Renal pelvis (tissue), 12 donors: ENCODE measurements at places on chromosomes 4 and X. TPM values are rescaled to one million over a fixed set of nuclear protein-coding genes. Genes with fewer than 3 reads are reported as not detected.

PCDH7 gene
- polyA plus RNA-seq, result 17.4 TPM

SUPT20HL1 gene
- not detected for polyA plus RNA-seq

ZNF275 gene
- polyA plus RNA-seq, result 19.2 TPM

XAGE1B gene
- not detected for polyA plus RNA-seq

MAEA gene
- 90.2 TPM for polyA plus RNA-seq

FAM236D gene
- polyA plus RNA-seq, result not detected

ZNF827 gene
- 43.7 TPM for polyA plus RNA-seq

CENPVL3 gene
- 1.9 TPM for polyA plus RNA-seq

DNA sequence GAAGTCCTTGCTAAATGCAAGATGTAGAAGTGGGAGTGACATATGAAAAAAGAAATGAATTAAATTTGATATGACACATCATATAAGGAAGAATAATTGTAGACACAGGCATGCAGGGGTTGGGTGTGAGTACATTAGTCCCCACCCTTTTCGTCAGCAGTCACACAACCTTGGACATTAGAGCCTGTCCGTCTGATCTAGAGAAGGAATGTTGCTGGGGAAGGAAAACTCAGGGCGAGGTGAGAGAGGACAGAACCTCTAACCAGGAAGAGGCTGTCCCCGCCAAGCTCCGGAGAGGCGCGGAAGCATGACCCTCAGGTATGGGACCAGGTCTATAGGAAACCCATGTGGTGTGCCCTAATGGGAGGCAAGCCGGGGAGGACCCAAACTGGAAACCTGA is 102.1 kb downstream of the RELL1 start:
- DNase-seq, result no peak

DNA sequence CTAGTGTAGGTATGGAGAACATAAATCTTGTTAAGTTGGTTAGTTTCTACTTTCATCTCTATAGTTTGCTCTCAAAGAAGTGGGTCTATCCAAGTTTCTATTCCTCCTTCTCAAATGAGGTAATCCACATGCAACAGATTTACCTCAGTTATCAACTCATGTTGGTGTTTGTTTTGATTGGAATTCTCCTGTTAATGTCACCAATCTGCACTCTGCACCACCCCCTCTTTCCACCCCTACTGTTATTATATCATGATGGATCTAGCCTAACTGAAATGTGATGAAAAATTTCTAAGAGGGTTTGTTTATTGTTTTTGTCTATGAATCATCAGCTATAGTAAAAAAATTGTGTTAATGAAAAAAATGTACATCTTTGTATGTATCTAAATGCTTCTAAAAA is 66.1 kb downstream of the AGTR2 start:
- DNase-seq, result no peak

DNA sequence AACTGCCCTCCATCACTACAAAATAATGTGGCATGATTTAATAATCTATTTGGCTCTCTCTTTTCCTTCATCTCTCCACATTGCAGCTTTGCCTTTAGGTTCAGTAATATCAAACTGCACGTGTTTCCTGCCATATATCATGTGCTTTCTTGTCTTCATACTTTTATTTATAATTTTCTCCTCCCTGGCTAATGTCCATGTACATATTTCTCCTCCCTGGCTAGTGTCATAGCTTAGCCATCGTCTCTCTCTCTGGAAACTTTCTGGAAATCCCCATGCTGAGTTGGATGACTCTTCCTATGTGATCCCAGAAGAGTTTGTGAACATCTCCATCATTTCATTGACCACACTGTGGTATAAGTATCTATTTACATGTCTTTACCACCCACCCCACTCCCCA is 21.3 kb upstream of the PDGFC start:
- DNase-seq, result no peak

GRCh38 chr4:105490523-105490922 is 16.7 kb upstream of the PPA2 start:
- no peak for DNase-seq

DNA sequence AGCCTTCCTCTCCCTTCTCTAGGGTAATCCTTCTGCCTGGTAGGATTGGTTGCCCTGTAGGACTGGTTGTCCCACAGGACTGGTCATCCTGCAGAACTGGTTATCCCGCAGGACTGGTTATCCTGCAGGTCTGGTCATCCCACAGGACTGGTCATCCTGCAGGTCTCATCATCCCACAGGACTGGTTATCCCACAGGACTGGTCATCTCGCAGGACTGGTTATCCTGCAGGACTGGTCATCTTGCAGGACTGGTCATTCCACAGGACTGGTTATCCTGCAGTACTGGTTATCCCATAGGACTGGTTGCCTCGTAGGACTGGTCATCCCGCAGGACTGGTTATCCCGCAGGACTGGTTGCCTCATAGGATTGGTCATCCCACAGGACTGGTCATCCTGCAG is 48.1 kb upstream of the STOX2 start:
- DNase-seq, result no peak

- no peak for DNase-seq
Measured at GRCh38 chr4:91525621-91526020, 778.1 kb upstream of the GRID2 start.

DNA sequence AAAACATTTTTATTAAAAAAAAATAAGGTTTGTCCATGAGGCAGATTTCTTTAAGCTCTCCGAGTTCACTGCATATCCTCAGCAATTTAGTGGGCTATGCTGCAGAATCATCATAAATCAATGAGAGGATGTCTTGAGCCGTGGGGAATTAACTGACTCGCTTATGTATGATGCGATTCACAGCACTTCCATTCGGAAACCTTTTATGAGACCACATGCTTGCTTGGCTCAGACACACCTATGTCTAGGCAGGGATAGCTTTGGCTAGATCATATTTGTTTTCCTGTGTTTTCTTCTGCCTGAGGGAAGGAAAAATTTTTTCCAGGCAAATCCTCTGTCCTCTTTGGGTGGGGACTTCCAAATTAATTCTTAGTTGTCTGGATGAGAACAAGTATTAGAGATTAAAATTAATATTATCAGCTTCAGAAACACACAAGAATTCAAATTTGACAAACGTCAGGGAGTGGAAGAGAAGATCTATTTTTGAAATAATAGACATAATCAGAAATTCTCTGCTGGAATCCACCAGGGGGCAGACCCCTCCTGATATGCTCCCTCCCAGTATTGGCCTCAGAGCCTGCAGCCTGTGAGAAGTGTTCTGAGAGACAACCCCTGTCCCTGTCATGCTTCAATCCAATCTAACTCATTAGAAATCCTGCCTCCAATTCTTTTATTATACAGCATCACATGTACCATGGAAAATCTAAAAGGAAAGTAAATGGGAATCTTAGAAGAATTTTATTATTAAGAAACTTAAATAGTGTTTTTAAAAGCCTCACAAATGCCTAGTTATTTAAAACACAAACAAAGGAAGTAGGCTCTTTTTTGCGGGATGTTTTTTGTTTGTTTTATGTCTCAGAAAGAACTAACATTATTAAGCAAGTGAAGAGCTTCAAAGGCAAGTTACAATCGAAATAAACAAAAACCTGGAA is 345.1 kb upstream of the TACR3 start:
- peak; percentile 24 for DNase-seq

GRCh38 chr4:146407257-146407656 is 114.5 kb downstream of the SLC10A7 start:
- no peak for DNase-seq

GRCh38 chrX:134670134-134670924 is 12.1 kb upstream of the PLAC1 start:
- DNase-seq, result no peak

GRCh38 chr4:25856756-25857155 is 6.0 kb downstream of the SEL1L3 start:
- no peak for DNase-seq

DNA sequence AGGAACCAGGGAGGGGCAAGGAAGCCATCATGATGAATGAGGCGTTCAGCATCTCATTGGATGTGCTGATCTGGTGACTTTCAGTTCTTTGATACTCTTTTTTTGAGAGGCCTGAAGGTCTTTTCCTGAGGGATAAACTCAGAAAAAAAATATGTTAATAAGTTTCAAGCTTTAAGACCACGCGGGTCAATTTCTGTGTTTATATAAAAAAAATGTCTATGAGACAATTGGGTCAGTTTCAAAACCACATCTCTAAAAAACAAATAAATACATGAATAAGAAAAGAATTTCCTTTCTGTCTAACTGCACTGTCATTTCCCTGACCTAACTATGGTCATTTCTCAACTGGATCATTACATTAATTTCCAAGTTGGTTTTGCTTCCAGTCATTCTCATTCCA is 62.6 kb downstream of the TRIML1 start:
- DNase-seq, result no peak

GRCh38 chr4:3393171-3393570 is 48.6 kb upstream of the HGFAC start:
- no peak for DNase-seq

DNA sequence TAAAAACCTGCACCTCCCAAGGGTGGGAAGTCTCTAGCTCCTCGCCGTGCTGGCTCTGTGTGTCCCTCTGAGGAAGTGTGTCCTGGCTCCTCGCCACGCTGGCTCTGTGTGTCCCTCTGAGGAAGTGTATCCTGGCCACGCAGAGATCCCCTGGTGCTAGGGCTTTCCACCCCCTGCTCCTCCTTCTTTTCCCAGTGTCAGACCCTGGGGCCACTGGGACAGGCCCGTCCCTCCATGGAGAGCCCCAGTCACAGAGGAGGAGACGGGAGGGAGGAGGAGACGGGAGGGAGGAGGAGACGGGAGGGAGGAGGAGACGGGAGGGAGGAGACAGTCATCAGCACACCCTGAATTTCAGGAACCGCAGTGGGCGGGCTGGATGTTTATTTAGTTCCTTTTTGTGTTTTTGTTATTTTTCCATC is 53.8 kb upstream of the HGFAC start:
- DNase-seq, result no peak

DNA sequence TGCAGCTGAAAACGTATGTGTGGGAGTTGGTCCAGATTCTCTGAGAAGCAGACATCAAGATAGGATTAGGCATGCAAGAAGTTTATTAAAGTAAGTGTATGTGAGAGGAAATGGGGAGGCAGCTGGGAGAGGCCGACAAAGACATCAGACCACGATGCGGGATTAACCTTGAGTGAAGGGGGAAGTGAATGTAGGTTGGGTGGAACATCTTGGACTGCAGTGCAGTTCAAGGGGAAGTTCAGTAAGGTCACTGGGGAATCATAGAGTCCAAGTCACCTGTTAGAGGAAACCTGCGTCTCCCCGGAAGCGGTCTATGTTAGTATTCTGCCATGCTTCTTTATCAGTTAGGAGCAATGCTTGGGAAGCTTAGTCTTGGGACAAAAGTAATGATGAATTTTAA is 22.0 kb downstream of the CXCL8 start:
- DNase-seq, result no peak

GRCh38 chrX:106039920-106040319 is 1.4 kb upstream of the SERPINA7 start:
- peak; percentile 10 for DNase-seq

DNA sequence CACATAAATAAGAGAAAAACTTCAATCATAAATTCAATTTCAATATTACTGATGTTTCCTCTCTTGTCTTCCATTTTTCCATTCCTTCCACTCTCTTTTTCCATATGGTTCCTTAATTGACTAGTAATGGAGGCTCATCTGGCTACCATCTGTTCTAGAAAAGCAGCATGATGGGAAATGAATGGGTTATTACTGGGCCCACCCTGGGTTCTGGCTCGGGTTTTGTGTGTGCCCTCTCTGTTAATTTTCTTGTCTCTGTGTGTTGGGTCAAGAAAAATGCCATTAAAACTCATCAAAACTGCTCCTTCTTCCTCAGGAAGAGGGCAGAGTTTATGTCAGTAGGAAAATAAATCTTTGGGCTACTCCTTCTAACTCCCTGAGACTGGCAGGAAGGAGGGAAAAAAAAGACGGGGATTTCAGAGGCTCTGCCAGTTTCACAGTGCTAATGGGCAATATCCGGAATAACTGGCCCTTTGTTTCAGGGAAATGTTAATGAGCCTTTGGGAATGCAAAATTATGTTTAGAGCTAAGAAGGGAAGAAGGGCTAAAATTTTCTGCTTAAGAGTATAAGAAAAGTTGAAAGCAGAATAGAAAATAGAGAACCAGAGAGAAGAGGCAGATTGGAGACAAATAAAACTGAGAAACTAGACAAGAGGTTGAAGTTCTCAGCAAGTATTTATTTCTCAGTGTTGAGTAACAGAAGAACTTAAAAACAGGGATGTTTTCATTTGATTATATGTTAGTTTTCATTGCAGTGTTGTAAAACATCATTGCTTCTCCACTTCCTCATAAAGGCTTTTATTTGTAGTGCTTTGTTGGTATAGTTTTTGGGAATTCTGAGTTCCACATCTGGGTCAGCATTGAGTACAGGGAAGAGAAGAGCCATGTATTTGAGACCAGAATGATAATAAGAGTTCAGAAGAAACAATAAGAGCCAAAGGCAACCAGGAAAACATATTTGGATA is 19.7 kb downstream of the GABRB1 start:
- peak; percentile 30 for DNase-seq

- no peak for DNase-seq
Measured at GRCh38 chr4:175705407-175705806, 106.7 kb downstream of the GPM6A start.

DNA sequence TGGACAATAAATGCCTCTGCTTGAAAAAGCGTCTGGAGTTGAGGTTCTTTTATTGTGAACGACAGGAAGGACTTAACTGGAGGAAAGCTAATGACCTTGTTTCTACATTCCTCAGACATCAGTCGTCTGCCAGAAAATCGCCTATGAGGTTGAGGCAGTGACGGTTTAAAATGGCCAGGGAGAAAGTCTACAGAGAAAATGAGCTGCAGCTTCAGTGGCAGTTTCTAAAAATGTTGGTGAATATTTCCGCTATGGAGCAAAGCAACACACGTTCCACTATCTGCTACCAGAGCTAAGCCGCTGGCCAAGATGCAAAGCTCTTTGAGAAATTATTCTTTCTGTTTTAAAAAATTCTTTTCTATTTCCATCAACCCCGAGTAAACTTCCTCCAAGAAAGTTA is 116.9 kb upstream of the GALNT7 start:
- DNase-seq, result no peak

- DNase-seq, result no peak
Measured at GRCh38 chrX:140050906-140051305, 85.6 kb upstream of the CXorf66 start.

GRCh38 chr4:125780747-125781146 is 466.0 kb downstream of the FAT4 start:
- DNase-seq, result no peak

DNA sequence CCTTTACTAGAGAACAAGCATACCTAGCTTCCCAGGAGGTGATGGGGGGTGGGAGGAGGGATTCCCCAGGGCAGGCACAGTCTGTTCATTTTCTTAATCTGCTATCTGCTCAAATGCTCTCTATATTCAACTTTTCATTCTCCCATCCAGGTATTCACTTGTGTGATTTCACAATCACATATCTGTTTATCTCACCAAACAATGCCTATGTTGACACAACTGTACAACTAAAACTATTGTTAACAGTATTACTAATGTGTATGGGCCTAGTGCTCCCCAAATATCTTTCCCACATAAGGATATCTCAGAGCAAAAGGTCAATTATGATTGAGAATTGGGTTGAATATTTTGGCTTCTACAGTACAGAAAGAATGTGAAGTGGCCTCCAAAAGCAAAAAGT is 210.8 kb downstream of the IQCM start:
- no peak for DNase-seq
